Substantia nigra (tissue), 51 donors: ENCODE measurements at places on chromosomes 3 and 15.

GRCh38 chr3:69562020-69562419 is 176.1 kb upstream of the FRMD4B start:
- no peak for DNase-seq

DNA sequence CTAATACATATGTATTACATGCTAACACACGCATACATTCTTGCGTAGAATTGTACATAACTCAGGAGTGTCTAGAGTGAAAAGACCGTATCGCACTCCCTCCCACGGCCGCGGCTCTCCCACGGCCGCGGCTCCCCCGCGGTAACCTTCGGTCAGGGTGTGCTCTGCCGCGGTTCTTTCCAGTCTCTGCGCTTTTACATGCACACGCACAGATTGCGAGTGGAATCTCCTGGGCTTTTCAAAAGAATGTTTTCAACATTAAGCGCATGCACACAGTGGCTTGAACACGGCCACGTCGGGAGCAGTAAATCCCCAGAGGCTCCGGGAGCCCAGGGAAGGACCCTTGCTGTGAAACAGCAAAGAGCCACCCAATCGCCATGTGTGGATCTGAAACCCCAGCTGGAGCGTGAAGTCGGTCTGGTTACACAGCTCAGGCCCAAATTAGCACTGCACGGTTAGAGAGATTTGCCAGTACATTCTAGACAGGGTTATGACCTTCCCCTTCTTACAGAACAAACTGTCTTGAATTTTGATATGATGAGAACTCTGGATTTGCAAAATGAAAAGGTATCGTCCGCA is 805 bp upstream of the RGMA start:
- DNase-seq = no peak

- DNase-seq = no peak
Observed at GRCh38 chr3:55330355-55330754, 156.8 kb downstream of the WNT5A start.

GRCh38 chr3:123225016-123225415 is 23.3 kb downstream of the SEC22A start:
- no peak for DNase-seq

DNA sequence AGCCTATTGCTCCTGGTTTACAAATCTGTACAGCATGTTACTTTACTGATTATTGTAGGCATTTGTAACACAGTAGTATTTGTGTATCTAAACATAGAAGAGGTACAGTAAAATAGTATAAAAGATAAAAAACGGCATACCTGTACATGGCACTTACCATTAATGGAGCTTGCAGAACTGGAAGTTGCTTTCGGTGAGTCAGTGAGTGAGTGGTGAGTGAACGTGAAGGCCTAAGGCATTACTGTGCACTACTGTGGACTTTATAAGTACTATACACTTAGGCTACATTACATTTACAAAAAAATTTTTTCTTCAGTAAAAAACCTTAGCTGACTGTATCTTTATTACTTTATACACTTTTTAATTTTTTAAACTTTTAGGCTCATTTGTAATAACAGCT is 90.9 kb downstream of the RAP2B start:
- no peak for DNase-seq
